IPS DF 6.9 (cell line): ENCODE measurements at places on chromosomes 4 and X.
A peak's percentile ranks its signal among the peaks of the same experiment; 100 is the strongest.

- DNase-seq, result no peak
These were observed 25.4 kb upstream of the GLRB start for GRCh38 chr4:157050561-157050960.

- no peak for DNase-seq
These were observed 383.8 kb downstream of the OPHN1 start for GRCh38 chrX:68049466-68049865.

- DNase-seq, result peak; percentile 29
These were observed 160.2 kb downstream of the NHS start for GRCh38 chrX:17535229-17535628.

GRCh38 chr4:26522478-26522877 lies 32.2 kb upstream of the CCKAR start:
- no peak for DNase-seq

- no peak for DNase-seq
These were observed 1.3 kb upstream of the INTU start for GRCh38 chr4:127631420-127631819.

DNA sequence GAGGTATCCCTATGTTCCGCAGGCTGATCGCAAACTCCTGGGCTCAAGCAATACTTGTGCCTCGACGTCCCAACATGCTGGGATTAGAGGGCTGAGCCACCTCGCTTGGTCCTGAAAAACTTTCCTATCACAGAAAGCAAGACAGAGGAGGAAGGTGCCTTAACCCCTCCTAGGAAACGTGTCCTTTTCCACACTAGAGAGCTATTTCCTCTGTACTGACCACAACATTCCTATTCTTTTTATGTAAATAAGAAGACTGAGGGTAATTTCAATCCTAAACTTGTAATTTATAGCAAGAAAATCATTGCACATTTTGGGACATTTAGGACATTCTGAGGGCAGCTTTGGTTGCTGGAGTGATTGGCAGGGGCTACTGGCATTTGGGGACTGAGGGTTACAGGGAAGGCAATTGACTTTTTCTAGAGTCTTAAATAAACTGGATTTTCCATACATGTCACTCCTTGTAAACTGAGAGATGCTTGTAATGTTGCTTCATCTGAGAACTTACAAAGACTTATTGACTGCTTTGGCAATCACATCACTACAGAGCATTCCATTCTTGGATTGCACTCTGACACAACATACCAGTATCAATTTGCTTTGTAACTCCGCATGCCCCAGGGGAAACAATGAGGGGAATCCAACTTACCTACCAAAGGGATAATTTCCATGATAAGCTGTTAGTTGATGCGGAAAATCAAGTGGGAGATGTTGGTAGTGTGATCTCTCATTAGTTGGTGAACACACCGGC lies 15.6 kb downstream of the XAGE3 start:
- DNase-seq, result no peak

GRCh38 chr4:82666970-82667665 lies 105.3 kb upstream of the TMEM150C start:
- DNase-seq, result no peak

GRCh38 chr4:48275247-48275646 lies 5.6 kb upstream of the TEC start:
- DNase-seq, result no peak

DNA sequence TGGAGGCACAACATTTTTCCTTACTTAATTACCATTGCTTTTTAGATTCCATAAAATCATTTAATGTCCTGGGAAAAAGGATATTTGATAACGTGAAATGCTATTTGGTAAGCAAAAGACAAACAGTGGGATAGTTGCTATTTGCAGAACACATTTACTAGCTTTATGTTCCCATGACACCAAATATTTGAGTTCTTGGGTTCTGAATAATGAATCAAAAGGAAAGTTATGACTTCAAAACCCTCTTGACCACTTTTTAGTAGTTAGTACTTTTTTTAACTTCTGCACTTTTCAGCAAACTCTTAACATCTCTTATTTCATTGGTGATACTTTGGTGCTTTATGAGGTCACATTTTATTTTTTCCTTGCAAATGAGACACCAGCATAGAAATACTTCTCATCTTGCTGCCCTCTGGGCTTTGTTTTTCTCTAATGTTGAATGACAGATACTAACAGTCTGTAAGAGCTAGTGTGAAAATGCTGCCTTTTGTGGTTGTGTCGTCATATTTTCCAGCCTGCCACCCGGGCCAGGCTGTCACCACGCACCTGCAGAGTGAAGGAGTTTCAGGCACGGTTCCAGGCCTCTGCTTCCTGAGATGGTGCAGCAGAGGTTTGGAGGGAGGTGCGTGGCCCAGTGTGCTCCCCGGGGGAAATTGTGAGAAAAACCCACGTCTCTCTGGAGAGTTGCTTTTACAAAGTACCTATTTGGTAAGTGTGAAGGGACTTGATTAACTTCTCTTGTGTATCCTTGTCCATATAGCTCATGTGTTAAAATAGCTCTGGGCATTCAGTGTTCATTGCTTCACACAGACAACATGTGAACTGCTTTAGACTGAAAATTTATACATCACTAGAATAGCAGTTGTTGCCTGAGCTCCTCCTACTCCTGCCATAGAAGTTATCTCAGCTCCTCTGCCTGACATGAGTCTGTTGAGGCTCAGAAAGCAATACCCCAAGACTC lies 34.7 kb downstream of the MSL3 start:
- DNase-seq, result no peak

- no peak for DNase-seq
These were observed 70.7 kb upstream of the DCLK2 start for GRCh38 chr4:150007512-150007911.

GRCh38 chr4:73892966-73893365 lies 23.8 kb downstream of the CXCL1 start:
- no peak for DNase-seq

DNA sequence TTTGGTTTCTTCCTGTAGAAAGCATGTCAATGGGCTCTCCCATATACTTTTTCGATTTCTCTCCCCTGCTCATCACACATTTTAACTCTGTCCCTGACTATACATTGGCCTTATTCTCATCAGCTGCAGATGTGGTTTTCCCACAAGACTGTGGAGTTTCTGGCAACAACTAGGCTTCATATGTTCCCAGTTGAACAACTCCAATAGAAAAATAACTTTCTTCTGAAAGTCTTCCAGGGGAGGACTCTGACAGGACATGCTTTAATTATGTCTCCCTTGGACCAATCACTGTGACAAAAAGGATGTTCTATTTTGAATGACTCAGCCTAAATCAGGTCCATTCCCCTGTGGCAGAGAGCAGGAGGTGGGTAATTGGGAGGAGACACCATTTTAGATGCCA lies 28.1 kb downstream of the SPANXC start:
- DNase-seq, result no peak
